Epithelial cell of esophagus (primary cell): ENCODE measurements at places on chromosomes 1 and 21.

DNA sequence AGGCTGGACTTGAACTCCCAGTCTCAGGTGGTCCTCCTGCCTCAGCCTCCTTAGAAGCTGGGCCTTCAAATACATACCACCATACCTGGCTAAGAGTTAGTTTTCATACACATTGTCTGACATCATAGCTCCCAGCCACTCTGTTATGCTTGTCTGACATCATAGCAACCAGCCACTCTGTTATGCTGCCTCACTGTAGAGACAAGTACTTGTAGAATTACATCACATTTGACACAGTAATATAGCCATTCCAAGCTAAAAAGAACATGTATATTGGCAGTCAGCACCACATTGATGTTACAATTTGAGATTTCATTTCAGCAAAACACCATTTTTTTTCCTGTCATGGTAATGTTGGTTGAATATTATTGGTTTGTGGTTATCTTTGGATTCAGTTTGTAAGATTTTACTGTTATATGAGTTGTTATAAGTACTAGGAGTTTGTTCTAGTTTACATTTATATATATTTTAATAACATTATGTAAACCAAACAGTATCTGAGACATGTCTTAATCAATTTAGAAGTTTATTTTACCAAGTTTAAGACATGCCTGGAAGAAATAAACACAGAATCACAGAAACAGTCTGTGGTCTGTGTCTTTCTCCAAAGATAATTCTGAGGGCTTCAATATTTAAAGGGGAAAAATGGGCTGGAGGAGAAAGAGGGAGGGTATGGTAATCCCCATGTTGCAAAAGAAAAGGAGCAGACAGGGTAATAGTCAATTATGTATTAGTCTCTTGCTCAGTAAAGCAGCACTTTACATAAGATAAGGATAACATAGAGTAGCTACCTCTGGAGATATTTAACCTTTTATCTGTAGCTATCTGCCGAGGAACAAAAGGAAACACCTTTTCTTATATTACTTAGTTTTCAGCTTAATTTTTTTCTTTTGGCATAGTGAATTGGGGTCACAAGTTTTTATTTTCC, 43.0 kb downstream of the XPR1 start:
- peak; percentile 9 for DNase-seq

DNA sequence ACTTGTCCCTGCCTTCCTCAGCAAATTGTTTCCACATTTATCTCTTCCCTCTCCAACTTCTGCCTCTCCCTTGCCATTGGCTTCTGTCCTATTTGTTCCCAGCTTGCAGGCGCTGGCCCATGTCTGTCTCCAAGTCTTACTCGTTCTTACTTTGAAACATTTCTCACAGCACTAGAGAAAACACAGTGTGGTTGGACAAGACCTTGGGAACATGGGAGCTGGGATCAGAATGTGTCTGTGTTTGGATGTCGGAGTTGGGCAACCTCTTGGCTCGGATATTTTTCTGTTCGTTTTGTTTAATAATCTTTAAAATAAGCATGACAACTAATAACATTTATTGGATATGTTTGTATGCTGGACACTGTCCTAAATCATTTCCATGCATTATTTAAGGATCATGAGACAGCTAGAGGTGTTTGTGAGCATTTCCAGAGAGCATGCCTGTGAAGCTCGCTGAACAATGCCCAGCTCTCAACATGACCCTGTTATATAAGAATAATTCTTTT, 5.9 kb upstream of the BRWD1 start:
- DNase-seq: no peak

DNA sequence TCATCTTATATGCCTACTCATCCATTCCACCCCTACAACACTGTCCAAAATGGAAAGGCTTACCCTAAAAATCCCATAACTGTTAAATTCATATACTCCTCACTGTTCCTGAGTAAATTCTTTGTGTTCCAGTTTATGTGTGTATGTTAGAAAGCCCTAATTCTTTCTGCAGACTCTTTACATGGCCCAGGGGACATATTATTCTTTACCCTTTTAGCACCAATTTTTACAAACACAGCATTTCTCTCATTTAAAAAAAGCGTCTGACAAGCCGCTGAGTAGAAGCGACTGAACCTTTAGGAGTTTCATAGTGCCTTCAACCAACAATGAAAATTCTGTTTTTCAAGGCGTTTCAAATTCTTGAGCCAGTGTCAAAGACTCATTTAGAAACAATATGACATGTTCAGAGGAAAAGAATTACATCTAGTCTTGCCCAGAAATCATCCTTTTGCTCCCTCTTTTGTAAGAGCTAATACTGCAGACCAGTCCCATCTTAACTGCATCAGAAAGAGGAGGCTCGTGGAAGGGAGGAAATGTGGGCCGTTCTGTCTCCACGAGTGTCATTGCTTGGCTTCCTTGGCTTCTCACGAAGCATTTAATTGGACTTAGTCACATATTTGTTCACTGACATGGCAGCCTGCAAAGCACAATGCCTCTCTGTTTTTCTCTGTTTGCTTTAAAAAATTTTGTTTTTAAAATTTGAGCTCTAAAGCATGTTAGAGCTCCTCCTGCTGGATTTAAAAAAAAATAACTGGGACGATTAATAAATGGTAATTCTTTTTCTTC, 21.3 kb upstream of the C1orf105 start:
- peak; percentile 75 for DNase-seq

GRCh38 chr21:29817450-29817849, 122.3 kb downstream of the GRIK1 start:
- no peak for DNase-seq

GRCh38 chr1:101194746-101195145, 42.1 kb upstream of the S1PR1 start:
- no peak for DNase-seq

DNA sequence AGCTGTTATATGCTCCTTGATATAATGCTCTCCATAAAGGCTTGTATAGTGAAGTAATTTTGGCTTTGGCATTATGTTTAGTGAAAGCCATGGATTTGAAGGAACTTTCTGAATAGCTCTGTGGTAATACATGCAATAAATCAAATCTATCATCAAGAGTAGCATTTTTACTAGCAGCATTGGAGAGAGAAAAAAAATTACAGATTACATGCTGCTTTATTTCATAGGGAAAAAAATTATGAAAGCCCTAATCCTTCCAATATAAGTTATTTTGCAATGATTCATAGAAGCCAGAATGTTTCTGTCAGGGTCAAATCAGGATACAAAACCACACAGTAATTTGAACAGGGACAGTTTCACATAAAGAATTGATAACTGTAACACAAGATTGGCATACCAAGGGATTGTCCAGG, 250.0 kb downstream of the SPATA17 start:
- DNase-seq: no peak

DNA sequence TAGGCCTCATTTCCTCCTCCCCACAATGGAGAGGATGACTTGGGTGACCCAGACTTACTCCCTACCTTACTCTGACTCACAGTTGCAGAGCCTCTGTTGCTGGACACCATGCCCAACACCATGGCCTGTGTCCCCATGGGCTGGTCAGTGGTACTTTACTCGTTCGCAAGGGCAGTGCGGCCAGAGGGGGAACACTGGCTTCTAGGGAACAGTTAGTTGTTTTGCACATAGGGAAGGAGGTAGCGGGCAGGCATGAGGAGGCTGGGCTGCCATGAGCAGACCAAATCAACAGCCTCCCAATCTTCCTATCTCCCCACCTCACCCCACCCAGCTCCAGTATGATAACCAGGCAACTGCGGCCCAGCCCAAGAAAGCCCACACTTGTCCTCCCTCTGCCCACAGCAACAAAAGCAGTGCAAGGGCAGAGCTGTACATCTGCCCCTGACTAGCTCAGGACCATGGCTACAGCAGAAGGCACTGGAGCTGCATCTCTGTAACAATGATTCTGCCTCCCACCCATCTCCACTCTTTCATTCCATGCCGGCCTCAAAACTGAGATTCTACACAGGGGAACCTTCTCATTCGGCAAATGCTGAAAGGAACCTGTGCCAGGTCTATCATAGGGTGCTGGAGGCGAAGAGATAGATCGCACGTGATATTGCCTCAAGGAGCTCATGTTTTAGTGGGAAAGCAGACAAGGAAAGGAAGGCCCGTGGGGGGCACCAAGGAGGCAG, 18.6 kb downstream of the TAL1 start:
- DNase-seq: no peak
